ENCODE measurements at places on chromosomes 6 and 20.

GRCh38 chr6:8108031-8108660 is 5.8 kb upstream of the EEF1E1 start:
- no peak overlapping the region for H3K4me3 ChIP-seq
- ATAC-seq = no peak
- no peaks in the 10 kb centered on the region for H3K4me1 ChIP-seq
- no peak overlapping the region for H3K27ac ChIP-seq

GRCh38 chr6:152301021-152301764 is 336.0 kb downstream of the SYNE1 start:
- peak; percentile 49 for ATAC-seq
- peaks cover 5% of the 10 kb centered on the region for H3K36me3 ChIP-seq
- peak overlapping the region; percentile 96 for H3K27ac ChIP-seq
- H3K4me3 ChIP-seq = peak overlapping the region; percentile 98

- H3K27ac ChIP-seq = no peak overlapping the region
- H3K27me3 ChIP-seq = no peaks in the 10 kb centered on the region
- H3K4me1 ChIP-seq = no peaks in the 10 kb centered on the region
- no peak overlapping the region for H3K4me3 ChIP-seq
- no peaks in the 10 kb centered on the region for H3K36me3 ChIP-seq
These were observed 25.3 kb upstream of the CD93 start for GRCh38 chr20:23111307-23111943.

- no peaks in the 10 kb centered on the region for H3K36me3 ChIP-seq
- H3K4me1 ChIP-seq = no peaks in the 10 kb centered on the region
- no peak for ATAC-seq
- no peak overlapping the region for H3K4me3 ChIP-seq
- peaks cover 4% of the 10 kb centered on the region for H3K27me3 ChIP-seq
These were observed 166.9 kb downstream of the MOXD1 start for GRCh38 chr6:132234356-132234755.

GRCh38 chr6:144406796-144407195 is 121.7 kb downstream of the UTRN start:
- no peak for ATAC-seq
- H3K36me3 ChIP-seq = peaks cover 29% of the 10 kb centered on the region
- H3K4me1 ChIP-seq = peaks cover 30% of the 10 kb centered on the region
- H3K27me3 ChIP-seq = no peaks in the 10 kb centered on the region
- peak overlapping the region; percentile 26 for H3K27ac ChIP-seq

DNA sequence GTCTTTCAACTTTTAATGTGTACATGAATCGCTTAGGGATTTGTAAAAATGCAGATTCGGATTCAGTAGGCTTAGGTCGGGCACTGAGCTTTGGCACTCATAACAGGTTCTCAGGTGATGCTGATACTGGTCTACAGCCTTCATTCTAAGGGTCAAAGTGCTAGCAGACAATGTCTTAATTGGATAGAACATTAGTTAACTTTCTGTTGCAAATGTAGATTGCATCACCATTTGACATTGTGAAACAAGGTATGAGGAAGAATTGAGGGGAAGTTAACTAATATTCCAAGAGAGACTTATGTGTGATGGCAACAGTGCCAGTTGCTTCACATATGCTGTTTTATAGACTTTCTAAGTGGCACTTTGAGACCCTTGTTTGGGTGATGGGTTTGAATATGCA is 86.9 kb downstream of the MLIP start:
- no peaks in the 10 kb centered on the region for H3K4me1 ChIP-seq
- no peak overlapping the region for H3K4me3 ChIP-seq
- no peak for ATAC-seq
- no peaks in the 10 kb centered on the region for H3K36me3 ChIP-seq
- H3K27me3 ChIP-seq = no peaks in the 10 kb centered on the region

- peaks cover 33% of the 10 kb centered on the region for H3K4me1 ChIP-seq
- ATAC-seq = no peak
- no peak overlapping the region for H3K27ac ChIP-seq
- H3K4me3 ChIP-seq = no peak overlapping the region
- H3K36me3 ChIP-seq = no peaks in the 10 kb centered on the region
These were observed 17.8 kb upstream of the CCR6 start for GRCh38 chr6:167105060-167105459.

GRCh38 chr6:53975941-53976615 is 135.2 kb upstream of the MLIP start:
- no peak overlapping the region for H3K4me3 ChIP-seq
- H3K27ac ChIP-seq = no peak overlapping the region
- peaks cover 12% of the 10 kb centered on the region for H3K27me3 ChIP-seq
- no peaks in the 10 kb centered on the region for H3K36me3 ChIP-seq
- ATAC-seq = no peak
- H3K4me1 ChIP-seq = no peaks in the 10 kb centered on the region

DNA sequence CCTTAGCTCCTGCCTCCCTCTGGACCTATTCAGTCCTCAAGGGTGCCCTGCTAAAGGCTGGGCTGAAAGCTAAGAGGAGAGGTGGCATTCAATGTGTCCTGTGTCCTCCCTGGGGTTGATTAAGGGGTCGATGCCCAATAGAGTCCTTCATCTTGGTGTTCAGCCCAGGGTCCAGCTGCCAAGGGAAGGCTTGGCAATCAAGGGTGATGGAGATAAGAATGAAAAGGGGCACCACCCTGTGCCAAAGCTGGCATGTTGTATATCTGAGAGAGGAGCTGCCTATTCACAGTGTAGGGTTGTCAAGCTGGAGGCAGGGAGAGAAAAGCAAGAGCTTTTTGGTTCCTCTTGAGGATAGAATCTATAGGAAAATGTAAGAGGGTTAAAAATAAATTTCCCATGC is 12.3 kb downstream of the C20orf173 start:
- H3K4me3 ChIP-seq = no peak overlapping the region
- no peaks in the 10 kb centered on the region for H3K4me1 ChIP-seq
- no peaks in the 10 kb centered on the region for H3K27me3 ChIP-seq
- H3K27ac ChIP-seq = peak overlapping the region; percentile 20
- no peak for ATAC-seq

DNA sequence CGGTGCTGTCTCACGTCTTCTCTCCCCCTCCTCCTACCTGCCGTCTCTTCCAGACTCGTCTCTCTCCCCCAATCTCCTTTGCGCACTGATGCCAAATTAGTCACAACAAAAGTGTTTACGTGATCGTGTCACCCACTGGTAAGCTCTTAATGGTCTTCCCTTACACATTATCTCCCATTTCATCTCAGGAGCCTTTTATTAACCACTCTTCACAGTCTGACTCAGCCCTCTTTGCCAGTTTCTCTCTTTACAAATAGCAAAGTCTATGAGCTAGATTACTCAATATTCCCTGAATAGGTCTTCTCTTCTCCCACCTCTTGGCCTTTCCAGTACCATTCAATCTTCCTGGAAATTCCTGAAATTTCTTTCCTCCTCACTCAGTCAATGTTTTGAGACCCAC is 247.0 kb downstream of the ESR1 start:
- ATAC-seq = peak; percentile 58
- no peaks in the 10 kb centered on the region for H3K4me1 ChIP-seq
- no peak overlapping the region for H3K27ac ChIP-seq
- peaks cover 12% of the 10 kb centered on the region for H3K27me3 ChIP-seq

GRCh38 chr6:146913842-146914488 is 290.3 kb upstream of the STXBP5 start:
- no peaks in the 10 kb centered on the region for H3K36me3 ChIP-seq
- ATAC-seq = peak; percentile 55
- H3K4me3 ChIP-seq = no peak overlapping the region
- peaks cover 18% of the 10 kb centered on the region for H3K27me3 ChIP-seq
- H3K27ac ChIP-seq = peak overlapping the region; percentile 10

- ATAC-seq = no peak
- H3K27me3 ChIP-seq = peaks cover 9% of the 10 kb centered on the region
- no peaks in the 10 kb centered on the region for H3K36me3 ChIP-seq
- no peak overlapping the region for H3K27ac ChIP-seq
- no peak overlapping the region for H3K4me3 ChIP-seq
These were observed 47.1 kb upstream of the TMX4 start for GRCh38 chr20:8066662-8067061.

DNA sequence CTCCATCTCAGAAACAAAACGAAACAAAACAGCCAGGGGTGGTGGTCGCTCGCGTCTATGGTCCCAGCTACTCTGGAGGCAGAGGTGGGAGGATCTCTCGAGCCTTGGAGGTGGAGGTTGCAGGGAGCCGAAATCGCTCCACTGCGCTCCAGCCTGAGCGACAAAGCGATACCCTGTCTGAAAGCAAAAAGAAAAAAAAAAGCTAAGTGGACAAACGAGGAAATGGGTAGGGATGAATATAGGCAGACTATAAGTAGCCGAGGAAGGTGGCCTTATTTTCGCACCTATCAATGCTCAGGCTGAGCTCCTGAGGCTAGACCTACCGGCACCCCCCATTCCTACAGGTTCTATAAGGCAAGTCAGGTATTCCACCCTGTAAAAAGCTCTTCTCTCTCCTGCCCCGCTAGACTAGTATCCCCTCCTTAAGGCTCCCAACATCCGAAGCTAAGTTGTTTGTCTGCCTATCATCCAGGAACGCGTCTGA is 650 bp upstream of the CASP8AP2 start:
- peaks cover 44% of the 10 kb centered on the region for H3K36me3 ChIP-seq
- peaks cover 13% of the 10 kb centered on the region for H3K4me1 ChIP-seq
- H3K27ac ChIP-seq = peak overlapping the region; percentile 86

- H3K36me3 ChIP-seq = no peaks in the 10 kb centered on the region
- H3K27me3 ChIP-seq = no peaks in the 10 kb centered on the region
- H3K4me3 ChIP-seq = no peak overlapping the region
- H3K27ac ChIP-seq = no peak overlapping the region
- no peak for ATAC-seq
These were observed 718.7 kb upstream of the ADGRB3 start for GRCh38 chr6:67916399-67916798.

GRCh38 chr20:34082232-34082887 is 29.7 kb downstream of the EIF2S2 start:
- H3K4me3 ChIP-seq = no peak overlapping the region
- H3K36me3 ChIP-seq = peaks cover 79% of the 10 kb centered on the region

GRCh38 chr20:52524861-52525260 is 333.3 kb upstream of the ZFP64 start:
- ATAC-seq = no peak
- H3K4me3 ChIP-seq = no peak overlapping the region
- no peaks in the 10 kb centered on the region for H3K4me1 ChIP-seq
- H3K27me3 ChIP-seq = peaks cover 3% of the 10 kb centered on the region
- H3K27ac ChIP-seq = no peak overlapping the region
- no peaks in the 10 kb centered on the region for H3K36me3 ChIP-seq

GRCh38 chr6:7646394-7646793 is 56.4 kb downstream of the SNRNP48 start:
- no peak overlapping the region for H3K4me3 ChIP-seq
- peak; percentile 52 for ATAC-seq

GRCh38 chr6:22028403-22029090 is 268.3 kb downstream of the PRL start:
- no peaks in the 10 kb centered on the region for H3K36me3 ChIP-seq
- peaks cover 8% of the 10 kb centered on the region for H3K27me3 ChIP-seq
- no peak overlapping the region for H3K4me3 ChIP-seq
- no peak overlapping the region for H3K27ac ChIP-seq

- no peaks in the 10 kb centered on the region for H3K36me3 ChIP-seq
- H3K4me3 ChIP-seq = no peak overlapping the region
- H3K4me1 ChIP-seq = peaks cover 9% of the 10 kb centered on the region
- H3K27me3 ChIP-seq = no peaks in the 10 kb centered on the region
These were observed 332.0 kb downstream of the BTBD9 start for GRCh38 chr6:38307740-38308139.

DNA sequence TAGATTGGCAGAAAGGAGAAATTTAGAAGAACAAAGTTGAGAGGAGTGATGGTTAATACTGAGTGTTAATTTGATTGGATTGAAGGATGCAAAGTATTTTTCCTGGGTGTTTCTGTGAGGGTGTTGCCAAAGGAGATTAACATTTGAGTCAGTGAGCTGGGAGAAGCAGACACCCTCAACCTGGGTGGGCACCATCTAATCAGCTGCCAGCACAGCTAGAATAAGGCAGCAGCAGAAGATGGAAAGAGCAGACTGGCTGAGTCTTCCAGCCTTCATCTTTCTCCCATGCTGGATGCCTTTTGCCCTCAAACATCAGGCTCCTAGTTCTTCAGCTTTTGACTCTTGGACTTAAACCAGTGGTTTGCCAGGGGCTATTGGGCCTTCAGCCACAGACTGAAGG is 437.7 kb upstream of the AGPAT4 start:
- no peaks in the 10 kb centered on the region for H3K36me3 ChIP-seq
- H3K27ac ChIP-seq = no peak overlapping the region
- no peak overlapping the region for H3K4me3 ChIP-seq
- peaks cover 4% of the 10 kb centered on the region for H3K27me3 ChIP-seq
- no peaks in the 10 kb centered on the region for H3K4me1 ChIP-seq

DNA sequence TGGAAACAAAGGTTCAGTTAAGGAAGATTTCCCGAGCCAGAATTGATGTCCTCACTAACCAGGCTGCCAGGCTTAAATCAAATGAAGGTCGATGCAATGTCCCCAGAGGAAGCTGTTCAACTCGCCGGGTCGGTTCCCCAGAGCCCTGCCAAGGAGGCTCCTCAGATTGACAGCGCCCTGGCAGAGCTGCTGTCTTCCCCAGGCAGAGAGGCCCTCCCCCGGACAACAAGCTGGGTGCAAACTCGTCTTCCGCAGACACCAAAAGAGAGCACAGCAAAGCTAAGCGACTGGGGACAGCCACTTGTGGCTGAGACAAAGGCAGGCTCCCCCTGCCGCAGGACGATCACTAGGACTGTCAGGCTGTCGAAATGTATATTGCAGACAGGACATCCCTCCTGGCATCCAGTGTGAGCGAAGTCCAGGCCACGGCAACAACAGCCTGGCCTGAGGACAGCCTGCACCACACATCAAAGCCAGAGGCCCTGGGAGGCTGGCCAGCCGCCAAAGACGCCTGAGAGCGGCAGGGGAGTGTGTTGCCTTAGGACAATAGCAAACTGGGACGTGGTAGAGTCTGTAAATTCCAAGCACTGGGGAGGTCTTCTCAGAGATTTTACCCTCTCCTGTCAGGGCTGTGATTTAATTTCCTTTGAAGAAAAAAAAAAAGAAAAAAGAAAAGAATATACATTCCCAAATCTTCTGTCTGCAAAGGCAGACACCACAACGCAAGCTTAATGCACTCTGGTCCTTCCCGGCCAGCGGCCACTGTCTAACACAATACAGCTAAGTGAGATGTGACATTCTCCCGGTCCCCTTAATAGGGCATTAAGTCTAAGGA is 99.1 kb downstream of the HIVEP2 start:
- no peak for ATAC-seq
- H3K4me3 ChIP-seq = peak overlapping the region; percentile 97
- H3K27me3 ChIP-seq = no peaks in the 10 kb centered on the region
- H3K4me1 ChIP-seq = peaks cover 66% of the 10 kb centered on the region
- peak overlapping the region; percentile 99 for H3K27ac ChIP-seq
- peaks cover 41% of the 10 kb centered on the region for H3K36me3 ChIP-seq

GRCh38 chr6:26352315-26352714 is 12.7 kb upstream of the BTN3A2 start:
- no peak for ATAC-seq
- H3K36me3 ChIP-seq = no peaks in the 10 kb centered on the region
- no peak overlapping the region for H3K27ac ChIP-seq
- H3K27me3 ChIP-seq = no peaks in the 10 kb centered on the region
- H3K4me3 ChIP-seq = no peak overlapping the region
- no peaks in the 10 kb centered on the region for H3K4me1 ChIP-seq

- H3K36me3 ChIP-seq = peaks cover 21% of the 10 kb centered on the region
- no peaks in the 10 kb centered on the region for H3K27me3 ChIP-seq
- H3K4me3 ChIP-seq = peak overlapping the region; percentile 89
- peak; percentile 37 for ATAC-seq
- peaks cover 5% of the 10 kb centered on the region for H3K4me1 ChIP-seq
These were observed 29.3 kb downstream of the TRIM38 start for GRCh38 chr6:25991785-25992412.
